ENCODE measurements at places on chromosomes 4 and X.

GRCh38 chr4:53003959-53004358 is 141.8 kb downstream of the RASL11B start:
- DNase-seq = no peak

DNA sequence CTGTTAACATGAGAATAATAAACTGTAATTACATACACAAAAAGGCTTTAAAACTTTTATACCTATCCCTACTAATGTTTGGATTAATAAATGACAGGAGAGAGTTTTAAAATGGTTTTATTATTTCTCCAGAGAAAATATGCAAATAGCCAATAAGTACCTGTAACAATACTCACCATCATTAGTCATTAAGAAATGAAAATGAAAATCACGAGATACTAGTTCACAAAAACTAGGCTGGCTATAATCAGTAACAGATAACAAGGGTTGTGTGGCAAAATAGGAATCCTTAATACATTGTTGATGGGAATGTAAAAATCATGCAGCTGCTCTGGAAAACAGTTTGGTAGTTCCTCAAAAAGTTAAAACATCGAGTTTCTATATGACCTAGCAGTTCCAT is 25.2 kb upstream of the AP1AR start:
- no peak for DNase-seq

GRCh38 chr4:7581477-7581876 is 146.7 kb upstream of the PSAPL1 start:
- peak; percentile 37 for DNase-seq

GRCh38 chrX:136046295-136047015 is 61.2 kb downstream of the SLC9A6 start:
- DNase-seq = no peak
